ENCODE measurements at places on chromosomes 6 and 20. TPM values are rescaled to one million over a fixed set of nuclear protein-coding genes. Genes with fewer than 3 reads are reported as not detected.

DNA sequence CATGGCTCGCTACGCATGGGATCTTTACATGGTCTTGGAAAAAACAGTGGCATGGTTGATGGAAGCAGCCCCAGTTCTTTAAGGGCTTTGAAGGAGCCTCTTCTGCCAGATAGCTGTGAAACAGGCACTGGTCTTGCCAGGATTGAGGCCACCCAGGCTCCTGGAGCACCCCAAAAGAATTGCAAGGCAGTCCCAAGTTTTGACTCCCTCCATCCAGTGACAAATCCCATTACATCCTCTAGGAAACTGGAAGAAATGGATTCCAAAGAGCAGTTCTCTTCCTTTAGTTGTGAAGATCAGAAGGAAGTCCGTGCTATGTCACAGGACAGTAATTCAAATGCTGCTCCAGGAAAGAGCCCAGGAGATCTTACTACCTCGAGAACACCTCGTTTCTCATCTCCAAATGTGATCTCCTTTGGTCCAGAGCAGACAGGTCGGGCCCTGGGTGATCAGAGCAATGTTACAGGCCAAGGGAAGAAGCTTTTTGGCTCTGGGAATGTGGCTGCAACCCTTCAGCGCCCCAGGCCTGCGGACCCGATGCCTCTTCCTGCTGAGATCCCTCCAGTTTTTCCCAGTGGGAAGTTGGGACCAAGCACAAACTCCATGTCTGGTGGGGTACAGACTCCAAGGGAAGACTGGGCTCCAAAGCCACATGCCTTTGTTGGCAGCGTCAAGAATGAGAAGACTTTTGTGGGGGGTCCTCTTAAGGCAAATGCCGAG, 78.2 kb downstream of the ASXL1 start:
- DNase-seq: no peak

- DNase-seq: no peak
These were observed 214.3 kb upstream of the PLN start for GRCh38 chr6:118333772-118334171.

GRCh38 chr6:39411465-39411864, 89.0 kb upstream of the KCNK16 start:
- no peak for DNase-seq

- no peak for DNase-seq
These were observed 106.5 kb downstream of the MAFB start for GRCh38 chr20:40582531-40582930.

DNA sequence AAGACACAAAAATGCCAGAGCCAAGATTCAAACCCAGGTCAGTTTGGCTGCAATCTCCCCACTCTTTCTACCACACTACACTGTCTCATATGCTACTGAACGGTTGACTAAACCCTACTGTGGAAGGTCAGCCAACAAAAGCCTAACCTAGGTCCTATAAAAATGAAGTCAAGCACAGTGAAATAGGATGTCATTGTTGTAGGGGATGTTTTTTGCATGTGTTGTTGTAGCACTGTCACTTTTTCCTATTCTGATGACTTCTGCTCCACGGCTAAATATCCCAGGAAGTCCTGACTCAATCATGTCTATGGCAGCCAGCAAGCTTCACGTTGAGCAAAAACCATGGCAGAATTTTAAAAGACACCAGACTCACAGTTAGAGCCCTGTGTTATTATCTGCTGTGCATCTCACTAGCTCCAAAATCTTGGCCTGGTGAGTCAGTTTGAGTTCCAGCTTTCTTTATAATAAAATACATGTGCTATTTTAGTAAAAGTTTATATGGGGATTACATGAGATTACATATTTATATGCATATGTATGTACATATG, 322.1 kb upstream of the NT5E start:
- no peak for DNase-seq

- peak; percentile 2 for DNase-seq
These were observed 134.9 kb downstream of the KLHL32 start for GRCh38 chr6:97059473-97059872.

GRCh38 chr6:142376800-142377496, 75.1 kb downstream of the ADGRG6 start:
- peak; percentile 55 for DNase-seq

- no peak for DNase-seq
These were observed 16.0 kb downstream of the DYNLT1 start for GRCh38 chr6:158628542-158628941.

DNA sequence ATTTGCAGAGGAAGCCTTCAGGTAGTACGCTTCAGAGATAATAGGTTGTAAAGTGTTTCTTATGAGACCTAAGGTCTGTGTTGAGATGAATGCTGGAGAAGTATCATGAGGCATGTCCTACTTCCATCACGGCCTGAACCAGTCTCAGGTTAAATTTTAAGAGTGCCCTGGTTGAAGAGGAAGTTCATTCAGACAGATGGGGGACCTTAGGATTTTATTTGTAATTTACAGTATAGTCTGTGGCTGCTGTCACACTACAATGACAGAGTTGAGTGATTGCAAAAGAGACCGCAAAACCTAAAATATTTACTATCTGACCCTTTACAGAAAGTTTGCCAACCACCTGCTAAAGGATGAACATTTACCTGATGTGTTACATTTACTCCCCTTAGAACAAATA, 70.9 kb downstream of the UST start:
- no peak for DNase-seq

DNA sequence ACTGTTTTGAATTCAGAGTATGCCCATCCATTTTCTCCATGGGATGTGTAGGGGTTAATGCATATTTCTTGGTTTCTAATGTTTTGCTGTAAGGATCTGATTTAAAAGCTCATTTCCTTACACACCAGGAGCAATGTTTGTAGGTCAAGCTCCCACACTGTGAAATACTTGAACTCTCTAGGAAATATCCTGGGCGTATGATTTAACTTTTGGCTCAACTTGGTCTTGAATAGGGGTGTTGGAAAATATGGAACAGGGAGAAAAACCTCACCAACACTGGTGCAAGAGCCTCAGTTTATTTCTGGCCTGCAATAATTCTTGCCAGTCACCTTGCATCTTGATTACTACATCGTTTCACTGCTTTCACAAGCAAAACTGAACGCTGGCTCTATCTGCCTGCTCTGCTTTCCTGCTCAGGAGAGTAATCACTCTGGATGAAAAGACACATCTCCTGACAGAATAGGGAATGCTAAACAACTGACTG, 25.1 kb upstream of the RFPL4B start:
- no peak for DNase-seq

DNA sequence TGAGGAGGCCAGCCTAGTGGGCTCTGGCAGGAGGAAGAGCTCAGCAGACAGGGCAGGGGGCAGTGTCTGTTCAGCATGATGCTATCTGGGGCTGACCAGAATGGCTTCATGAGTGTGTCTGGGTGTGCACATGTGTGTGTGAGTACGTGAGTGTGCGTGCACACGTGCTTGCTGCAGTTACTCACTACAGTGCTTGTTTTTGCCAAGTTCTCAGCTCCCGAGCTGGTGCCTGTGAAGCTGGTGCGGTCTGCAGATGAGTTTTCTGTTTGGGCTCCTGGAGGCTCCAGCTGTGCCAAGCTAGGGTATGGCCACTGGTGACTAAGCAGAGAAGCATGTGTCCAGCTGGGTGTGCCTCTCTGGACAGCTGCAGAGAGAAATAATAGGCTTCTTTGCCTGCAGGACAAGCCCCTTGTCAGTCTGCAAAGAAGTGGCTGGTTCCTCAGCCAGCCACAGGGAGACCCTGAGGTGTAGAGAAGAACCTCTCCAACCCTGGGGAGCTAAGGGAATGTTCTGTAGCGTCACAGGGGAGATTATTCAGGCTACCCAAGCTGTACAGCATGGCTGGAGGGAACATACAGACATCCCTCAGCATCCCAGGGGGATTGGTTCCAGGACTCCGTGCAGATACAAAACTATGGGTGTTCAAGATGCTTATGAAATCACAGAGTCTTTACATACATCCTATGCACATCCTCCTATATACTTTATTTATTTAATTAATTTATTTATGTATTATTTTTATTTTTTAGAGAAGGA, 40.2 kb upstream of the FAM50B start:
- no peak for DNase-seq

DNA sequence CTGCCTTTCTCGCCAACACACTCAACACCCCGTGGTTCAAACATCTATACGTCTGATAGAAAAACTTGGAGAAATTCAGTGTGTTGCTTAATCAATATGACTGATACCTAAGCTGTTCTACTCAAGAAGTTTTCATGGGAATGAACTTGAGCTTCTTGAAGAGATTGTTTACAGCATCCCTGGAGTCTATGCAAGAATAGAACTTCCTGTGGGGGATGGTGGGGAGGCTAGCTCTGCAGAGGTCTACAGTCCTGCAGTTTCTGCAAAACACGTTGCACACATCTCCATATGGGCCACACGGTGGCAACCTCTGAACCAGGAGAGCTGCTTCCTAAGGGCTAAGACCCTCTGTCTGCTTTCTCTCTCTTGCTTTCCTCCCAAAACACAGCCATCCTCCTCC, 32.7 kb upstream of the FANCE start:
- DNase-seq: no peak

- no peak for DNase-seq
These were observed 75.6 kb upstream of the RNF24 start for GRCh38 chr20:4090756-4091489.

GRCh38 chr6:3648724-3649123, 102.8 kb downstream of the PXDC1 start:
- no peak for DNase-seq

DNA sequence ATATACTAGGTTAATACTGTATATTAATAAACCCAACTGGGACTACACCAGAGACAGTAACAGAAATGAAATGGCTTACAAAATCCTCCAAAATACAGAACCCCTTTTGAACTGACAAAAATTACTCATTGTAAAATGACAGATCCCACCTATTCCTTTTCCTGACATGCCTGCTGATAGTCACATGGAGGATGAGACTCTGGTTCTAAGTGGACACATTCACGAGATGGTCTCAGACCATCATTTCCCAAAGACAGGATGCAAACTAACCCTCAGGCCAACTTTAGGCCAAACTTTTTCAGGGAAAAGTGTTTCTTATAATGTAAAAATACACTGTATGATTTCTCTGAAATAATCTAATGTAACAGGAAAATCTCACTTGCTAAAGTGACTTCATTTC, 22.5 kb downstream of the TBC1D7 start:
- no peak for DNase-seq

Gene TMEM239
- polyA plus RNA-seq: not detected

GRCh38 chr6:27755768-27756167, 156.4 kb downstream of the OR2B2 start:
- DNase-seq: no peak

DNA sequence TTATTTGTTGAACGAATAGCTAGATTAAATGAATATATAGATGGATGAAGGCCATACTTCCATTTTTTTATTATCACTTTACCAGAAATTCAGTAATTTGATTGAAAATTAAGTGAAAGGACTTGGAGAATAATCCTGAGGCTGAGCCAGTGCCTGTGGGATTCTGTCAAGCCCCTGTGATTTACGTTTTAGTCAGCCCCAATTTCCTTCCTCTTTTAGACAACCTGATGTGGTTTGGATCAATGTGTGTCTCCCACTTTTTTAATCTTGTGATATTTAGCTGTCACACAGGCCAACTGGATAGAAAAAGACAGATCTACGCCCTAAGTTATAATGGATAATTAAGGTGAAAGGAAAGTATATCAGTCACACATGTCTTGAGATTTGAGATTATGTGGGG, 188.8 kb downstream of the EDN1 start:
- no peak for DNase-seq

- DNase-seq: no peak
These were observed 85.0 kb downstream of the TMEM242 start for GRCh38 chr6:157238346-157238745.

DNA sequence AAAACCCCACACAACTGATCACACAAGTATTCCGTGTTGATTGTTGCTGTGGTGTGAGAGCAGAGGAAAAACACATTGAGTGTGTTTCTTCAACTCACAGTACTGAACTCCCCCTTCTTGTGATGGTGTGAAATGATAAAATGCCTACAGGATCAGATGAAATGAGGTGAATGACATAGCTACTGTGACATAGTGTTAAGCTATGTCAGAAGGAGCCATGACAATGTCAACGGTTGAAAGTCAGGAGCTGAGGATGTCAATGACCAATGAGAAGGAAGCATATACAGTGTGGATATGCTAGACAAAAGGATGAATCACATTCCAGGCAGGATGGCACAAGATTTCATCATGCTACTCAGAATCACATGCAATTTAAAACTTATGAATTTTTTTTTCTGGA, 38.8 kb downstream of the WASF1 start:
- DNase-seq: peak; percentile 17

Gene VARS1
- polyA plus RNA-seq: 26.3 TPM

DNA sequence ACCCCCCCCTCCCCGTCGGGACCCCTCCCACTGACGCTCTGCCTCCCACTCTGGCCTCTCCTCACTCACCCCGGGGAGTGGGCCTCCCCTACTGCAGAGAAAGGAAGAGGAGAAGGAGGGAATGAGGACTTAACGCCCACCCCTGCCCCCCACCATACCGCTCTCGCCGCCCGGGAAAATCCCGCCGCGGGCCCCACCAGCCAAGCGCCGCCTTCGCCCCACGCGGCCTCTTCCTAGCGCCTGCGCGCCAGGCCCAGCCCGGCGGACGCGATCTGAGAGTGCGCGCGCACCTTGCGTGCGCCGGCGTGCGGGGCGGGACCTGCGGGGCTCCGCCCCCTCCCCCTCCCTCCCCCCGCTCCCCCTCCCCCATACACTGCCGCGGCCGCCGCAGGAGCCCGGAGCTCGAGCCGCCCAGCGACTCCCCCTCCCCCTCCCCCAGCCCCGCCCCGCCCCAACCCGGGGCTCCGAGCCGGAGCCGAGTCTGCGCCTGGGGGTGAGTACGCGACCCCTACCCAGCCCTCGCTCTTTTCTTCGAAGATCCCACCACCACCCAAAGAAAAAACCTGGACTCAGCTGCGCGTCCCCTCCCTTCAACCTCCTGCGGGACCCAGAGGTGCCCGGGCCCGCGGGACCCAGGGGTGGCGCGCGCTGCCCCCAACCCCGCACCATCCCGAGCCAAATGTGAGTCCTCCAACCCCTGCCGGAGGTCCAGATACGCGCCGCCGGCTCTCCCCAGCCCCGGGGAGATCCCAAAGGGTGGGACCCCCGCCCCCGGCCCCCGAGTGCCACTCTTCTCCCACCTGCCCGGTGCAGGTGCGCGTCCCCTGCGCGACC, at the start of the genes MRPL14 and TMEM63B:
Gene MRPL14 (minus strand): TSS at position 267 of the 834 bp plus-strand sequence. CDS start 10,841 bp downstream, outside the sequence.
Gene TMEM63B (plus strand): TSS at position 369 of the 834 bp plus-strand sequence. CDS start 7,031 bp downstream, outside the sequence.
- no peak for DNase-seq

DNA sequence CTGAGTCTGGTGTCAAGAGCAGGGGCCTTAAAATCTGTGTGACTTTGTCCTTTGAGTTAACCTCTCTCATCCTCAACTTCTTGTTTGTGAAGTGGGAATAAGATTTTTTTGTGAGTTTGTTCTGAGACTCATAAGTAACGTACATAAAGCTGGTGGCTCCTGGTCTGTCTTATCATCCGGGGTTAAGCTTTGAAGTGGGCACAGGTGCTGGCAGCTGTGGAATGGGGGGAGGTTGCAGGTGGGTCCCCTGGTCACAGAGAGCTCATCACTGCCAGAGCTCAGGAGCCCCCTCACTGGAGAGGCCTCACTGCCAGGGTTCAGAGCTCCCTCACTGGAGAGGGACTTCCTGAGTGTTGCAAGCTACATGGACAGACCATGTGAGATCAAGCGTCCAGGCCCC, 174.1 kb downstream of the NRN1 start:
- DNase-seq: no peak

DNA sequence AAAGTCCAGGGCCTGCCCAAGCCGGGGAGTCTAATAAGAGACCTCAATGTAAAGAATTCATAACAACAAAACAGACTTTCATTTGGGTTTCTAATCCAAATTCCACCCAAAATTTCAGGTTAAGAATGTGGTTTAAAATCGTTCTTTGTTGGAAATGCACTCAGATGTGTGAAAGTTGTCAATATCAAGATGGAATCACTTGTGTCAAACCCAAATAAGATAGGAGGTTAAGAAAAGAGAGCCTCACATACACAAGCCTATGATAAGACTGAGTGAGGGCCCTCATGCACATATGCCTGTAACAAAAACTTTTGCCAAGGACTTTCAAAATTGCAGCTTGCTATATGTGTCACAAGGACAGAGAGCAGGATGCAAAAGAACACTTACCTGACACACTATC, 145.7 kb downstream of the HACE1 start:
- no peak for DNase-seq
